ENCODE measurements at places on chromosomes 5 and 9.

GRCh38 chr5:103111468-103111867, 8.5 kb downstream of the GIN1 start:
- DNase-seq: no peak

DNA sequence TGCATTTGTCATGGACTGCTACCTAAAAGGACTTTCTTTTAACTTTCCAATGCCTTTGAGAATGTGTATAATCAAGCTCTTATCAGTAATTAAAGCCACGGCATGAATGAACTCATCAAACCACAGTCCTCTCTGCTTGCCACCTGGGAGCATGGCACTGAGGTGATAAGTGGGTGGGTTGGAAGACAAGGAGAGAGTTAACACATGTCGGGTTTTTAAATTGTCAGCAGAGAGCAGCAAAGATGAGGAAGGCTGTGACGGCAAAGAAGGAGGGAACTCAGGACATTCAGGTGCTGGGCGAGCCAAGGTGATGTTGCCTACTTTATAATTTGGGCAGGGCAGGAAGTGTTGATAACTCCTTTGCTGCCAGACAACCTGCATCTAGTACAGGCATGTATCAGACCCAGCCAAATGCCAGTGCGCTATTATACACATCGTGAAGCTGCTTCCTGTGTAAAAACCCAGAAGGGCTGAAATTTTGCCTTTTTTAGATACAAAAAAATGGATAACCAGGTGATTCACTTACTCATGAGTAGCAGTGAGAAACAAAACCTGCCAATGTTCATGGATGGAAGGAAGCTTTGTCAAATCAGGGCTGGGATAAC, 269.1 kb downstream of the KIF4B start:
- DNase-seq: no peak

DNA sequence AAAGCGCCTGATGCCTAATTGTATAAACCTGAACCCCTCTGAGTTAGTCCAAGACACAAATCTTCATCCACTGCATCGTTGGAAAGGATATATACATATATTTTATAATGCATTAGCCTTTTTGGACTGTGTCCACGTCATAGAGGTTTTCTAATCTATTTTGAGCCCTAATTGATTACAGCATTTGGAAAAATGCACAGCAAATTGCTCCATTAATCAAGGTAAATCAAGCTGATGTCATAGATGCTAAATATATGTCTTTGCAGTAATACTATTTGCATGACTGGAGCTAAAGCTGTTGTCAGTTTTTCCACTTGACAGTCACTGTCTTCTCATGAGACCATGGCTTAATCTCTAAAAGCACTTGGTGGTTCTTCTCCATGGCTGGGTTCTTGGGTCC, 483.5 kb upstream of the TNC start:
- DNase-seq: no peak

GRCh38 chr9:85717220-85717619, 24.5 kb downstream of the AGTPBP1 start:
- no peak for DNase-seq

GRCh38 chr5:158456756-158457155, 597.8 kb upstream of the CLINT1 start:
- DNase-seq: no peak

- DNase-seq: no peak
Measured at GRCh38 chr5:163106098-163106497, 331.3 kb upstream of the CCNG1 start.

DNA sequence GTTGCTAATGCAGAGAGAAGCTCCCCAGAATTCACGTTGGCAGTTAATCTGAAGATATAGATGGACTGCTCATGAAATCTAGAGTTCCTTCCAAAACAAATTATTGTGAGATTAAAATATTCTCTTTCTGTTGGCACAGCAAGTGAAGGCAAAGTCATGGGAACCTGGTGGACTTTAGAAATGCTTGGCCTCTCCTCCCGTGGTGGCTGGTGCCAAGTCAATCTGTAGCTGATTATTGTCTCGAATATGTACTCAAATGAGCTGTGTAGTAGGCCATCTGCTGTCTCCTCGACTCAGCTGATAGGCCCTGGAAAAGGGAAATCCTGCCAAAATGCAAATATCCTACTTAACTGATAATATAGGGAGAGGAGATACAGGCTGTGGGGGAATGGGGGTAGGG, 69.3 kb downstream of the DAPK1 start:
- no peak for DNase-seq

GRCh38 chr5:178298283-178298807, 65.7 kb upstream of the PHYKPL start:
- peak; percentile 2 for DNase-seq

DNA sequence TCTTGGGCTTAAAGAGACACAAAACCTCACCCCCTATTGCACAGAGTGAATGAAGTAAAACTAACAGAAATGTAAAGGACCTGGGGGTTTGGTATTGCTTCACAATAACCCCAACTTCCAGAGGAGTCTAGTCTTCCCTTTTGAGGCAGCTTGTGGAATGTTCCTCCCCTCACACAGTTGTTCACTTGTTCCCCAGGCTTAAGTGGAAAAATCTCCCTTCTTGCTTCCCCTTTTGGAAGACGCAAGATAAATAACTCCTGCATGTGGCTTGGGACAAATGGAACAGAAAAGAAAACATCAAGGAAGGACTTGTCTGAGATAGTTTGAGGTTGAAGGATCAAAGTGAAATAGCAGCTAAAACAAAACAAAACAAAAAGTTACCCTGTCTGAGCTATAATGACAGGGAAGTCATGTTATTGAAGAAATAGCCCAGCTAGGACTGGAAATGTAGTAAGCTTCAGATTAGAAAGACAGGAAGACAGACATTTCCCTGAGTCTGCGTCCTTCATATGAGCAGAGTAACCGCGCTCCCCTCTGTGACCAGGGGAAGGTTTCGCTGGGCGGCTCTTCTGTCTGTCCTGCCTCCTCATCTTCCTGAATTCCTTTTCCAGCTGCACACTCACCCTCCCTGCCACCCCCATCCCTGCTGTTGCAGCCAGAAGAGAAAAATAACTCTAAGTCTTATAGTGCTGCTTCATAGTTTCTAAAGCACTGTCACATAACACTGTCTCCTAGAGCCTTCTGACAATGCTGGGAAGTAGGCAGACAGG, 8.8 kb downstream of the SPARC start:
- DNase-seq: no peak

- DNase-seq: peak; percentile 49
Measured at GRCh38 chr5:157252711-157253465, 13.0 kb upstream of the CYFIP2 start.

GRCh38 chr5:31385774-31386537, 145.9 kb downstream of the DROSHA start:
- no peak for DNase-seq

DNA sequence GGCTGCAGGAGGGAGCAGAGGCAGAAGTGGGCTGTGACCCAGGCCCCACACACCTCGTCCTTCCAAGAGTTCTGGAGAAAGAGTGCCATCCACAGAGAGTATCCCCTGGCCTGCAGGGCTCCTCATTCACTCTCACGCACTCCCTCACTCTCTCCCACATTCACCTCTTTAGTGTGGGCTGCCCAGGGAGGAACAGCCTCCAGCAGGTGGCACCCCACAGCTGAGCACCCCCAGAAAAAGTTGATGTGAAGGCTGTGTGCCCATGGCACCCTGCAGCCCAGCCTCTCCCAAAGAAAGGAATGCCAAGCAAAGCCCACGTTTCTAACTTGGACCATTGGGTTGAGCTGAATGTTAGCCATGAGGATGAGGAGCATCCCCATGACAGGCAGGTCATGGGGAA, 4.5 kb upstream of the SHC3 start:
- DNase-seq: no peak

DNA sequence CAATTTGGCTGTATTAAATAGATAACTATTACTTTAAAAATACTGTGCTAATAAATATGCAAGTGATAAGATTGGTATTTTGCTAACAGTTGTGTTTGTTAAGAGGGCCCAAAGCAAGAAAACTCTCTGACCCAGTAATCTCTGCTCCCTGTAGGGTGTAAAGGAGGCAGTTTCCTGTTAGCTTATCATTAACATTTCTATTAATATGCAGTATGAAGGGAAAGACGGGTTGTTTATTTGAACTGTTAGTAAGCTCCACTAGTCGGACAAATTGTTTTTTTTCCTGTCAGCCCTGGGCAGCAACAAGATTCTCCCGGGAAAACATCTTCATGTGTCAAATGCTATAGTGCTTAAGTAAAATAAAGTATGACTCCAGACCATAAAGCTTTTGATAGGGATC, 35.6 kb downstream of the ERP44 start:
- DNase-seq: no peak

DNA sequence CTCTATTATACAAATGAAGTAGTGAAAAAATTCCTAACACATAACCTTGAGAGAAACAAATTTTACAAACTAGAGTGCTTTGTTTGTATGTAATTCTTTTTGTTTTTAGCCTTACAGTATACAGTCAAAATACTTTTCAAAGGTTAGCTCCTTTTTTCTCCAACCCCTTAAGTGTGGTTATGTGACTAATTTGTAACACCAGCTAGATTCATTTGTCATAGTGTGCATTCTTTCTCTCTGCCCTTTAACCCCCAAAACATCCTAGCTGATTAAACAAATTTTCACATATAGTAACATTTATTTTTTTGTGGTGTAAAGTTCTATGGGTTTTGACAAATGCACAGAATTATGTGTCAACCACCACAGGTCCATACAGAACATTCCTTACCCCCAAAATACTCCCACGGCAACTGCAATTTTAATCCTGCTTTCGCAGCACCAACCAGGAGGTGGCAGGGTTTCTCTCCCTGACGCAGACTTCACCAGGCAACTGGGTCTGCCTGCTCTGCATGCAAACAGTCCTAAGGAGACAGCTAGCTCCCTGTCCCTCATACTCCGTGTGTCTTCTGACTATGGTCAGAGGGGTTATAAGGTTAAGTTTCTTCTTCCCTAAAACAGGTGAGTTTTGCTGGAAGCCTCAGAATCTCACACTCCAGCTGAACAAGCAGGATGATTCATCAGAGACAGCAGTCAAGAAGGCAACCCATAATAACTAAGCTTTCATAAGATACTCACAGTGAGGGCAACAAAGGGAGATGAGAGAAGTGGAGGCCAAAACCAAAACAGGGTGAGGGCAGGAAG, 44.5 kb upstream of the NR5A1 start:
- no peak for DNase-seq

DNA sequence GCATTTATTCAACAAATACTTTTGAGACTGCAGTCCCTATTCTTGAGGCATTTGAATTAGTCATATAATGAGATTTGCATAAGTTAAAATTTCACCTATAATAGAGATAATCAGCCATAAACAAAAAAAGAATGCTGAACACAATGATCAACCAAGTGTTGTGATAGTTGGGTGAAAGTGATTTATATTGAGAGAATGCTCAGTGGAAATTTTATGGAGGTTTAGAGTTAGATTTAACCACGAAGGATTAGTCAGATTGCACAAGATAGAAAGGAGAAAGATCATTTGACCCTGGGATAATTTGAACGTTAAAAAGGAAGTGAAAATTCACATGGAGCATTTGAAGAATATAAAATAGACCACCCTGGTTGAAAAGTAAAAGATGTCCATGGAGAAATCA, 356.2 kb downstream of the NPR3 start:
- DNase-seq: no peak

GRCh38 chr5:1737790-1738405, 61.7 kb downstream of the MRPL36 start:
- peak; percentile 40 for DNase-seq

Measured in activated CD8-positive, alpha-beta memory T cell treated with anti-CD3 and anti-CD28 coated beads, Interleukin-2, amount 50 U/mL, for 4 hours (primary cell).